Hematopoietic multipotent progenitor cell (in vitro differentiated cells): ENCODE measurements at places on chromosomes 7 and 10. TPM values are rescaled to one million over a fixed set of nuclear protein-coding genes. Genes with fewer than 3 reads are reported as not detected.

LRRTM3 gene
- total RNA-seq = not detected

- DNase-seq = peak; percentile 48
Measured at GRCh38 chr10:92816091-92816531, 32.2 kb upstream of the EXOC6 start.

GRCh38 chr10:71797533-71798307, 24.4 kb upstream of the VSIR start:
- DNase-seq = peak; percentile 98

CLEC5A gene
- under 0.01 TPM for total RNA-seq

DNA sequence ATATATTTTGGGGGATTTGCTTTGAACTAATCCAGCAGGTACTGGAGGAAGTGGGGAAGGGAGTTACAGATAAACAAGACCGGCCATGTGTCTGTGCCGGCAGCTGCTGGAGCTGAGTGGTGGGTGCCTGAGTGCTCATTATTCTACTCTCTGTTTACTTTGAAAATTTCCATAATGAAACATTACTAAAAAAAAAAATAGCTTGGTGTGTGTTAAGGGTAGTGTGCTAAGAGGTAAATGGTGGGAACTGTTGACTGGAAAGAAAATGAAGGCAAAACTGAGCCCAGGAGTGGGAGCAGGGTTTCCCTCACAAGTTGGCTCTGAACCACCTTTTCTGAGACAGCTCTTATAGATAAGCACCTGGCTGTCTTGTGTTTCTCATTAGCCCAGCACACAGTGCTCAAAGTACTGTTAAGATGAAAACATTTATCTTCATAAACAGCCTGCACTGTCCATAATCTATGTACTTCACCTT, 50.6 kb downstream of the PARD3 start:
- DNase-seq = no peak

DNA sequence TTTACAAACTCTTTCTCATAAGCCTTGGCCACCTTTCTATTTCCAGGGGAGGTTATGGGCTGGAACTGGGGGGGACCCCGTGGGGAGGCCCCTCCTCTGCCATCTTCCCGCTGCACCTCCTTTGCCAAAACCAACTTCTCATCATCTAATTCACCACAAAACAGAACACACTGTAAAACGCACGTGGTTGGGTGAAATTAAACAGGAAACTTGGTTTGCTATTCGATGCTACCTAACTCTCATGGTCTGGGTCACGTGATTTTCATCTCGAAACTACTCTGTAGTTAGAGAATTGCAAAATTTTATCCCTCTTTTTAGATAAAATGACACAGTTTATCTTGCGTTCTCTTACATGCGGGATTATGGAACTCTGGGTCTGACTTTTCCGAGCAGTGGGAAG, 242.0 kb downstream of the ZMYND11 start:
- no peak for DNase-seq

DNA sequence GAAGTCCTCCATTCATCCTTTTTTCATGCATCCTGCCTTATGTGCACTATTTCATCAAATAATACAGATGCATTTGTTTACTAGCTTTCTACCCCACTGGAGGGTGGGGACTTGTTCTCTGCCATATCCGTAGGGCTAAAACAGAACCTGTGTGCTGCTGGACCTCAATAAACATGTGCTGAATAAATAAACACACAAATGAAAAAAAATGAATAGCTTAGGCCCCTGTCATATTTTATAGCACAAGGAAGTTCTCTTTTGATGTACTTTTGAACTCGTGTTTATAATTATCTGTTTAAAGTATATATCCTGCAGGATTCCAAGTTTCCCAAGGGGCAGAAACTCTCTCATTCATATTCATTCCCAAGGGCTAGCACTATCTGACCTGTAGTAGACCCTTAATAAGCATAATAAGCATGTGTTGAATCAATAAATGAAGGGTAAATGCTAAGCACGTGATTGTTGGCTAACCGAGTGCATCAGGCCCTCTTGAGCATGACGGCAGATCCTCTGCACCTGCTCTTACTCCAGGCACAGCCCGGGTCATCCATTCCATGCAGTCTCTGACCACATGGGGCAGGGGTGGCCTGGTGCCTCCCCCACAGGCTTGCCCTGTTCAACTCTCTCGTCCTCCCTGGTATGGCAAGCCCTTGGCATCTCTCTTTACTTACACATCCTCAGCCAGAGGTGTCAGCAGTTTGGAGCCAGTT, 474.1 kb upstream of the ZMIZ1 start:
- no peak for DNase-seq

GRCh38 chr7:108805808-108806397, 236.2 kb downstream of the DNAJB9 start:
- no peak for DNase-seq

HIP1 gene
- 19.4 TPM for total RNA-seq

- no peak for DNase-seq
Measured at GRCh38 chr10:129881641-129882040, 82.4 kb downstream of the EBF3 start.

GRCh38 chr10:23362069-23362830, 17.7 kb upstream of the C10orf67 start:
- DNase-seq = no peak

- no peak for DNase-seq
Measured at GRCh38 chr7:27101957-27102580, 414 bp downstream of the HOXA2 start.

GRCh38 chr10:63798599-63799498, 277.6 kb downstream of the REEP3 start:
- peak; percentile 4 for DNase-seq

DNA sequence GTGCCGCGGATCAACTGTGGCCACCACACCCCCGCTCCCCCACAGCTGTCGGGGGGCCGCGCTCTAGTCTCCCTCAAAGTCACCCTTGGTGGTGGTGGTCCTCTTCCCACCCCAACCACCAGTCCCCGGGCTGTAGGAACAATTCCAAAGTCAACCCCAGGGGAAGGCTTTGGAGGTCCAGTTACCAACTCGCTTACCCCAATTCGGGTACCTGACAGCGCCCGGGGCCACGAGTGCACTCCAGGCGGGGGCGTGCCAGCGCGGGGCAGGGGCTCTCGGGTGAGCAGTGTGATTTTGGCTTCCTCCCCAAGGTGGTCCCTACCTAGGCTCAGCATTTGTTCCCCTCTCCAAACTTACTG, 584 bp upstream of the ZMIZ1 start:
- no peak for DNase-seq

GTPBP4 gene
- 15.9 TPM for total RNA-seq
